ENCODE measurements at places on chromosomes 2 and 18.

GRCh38 chr2:238313289-238313990, 6.9 kb upstream of the TRAF3IP1 start:
- DNase-seq: no peak

DNA sequence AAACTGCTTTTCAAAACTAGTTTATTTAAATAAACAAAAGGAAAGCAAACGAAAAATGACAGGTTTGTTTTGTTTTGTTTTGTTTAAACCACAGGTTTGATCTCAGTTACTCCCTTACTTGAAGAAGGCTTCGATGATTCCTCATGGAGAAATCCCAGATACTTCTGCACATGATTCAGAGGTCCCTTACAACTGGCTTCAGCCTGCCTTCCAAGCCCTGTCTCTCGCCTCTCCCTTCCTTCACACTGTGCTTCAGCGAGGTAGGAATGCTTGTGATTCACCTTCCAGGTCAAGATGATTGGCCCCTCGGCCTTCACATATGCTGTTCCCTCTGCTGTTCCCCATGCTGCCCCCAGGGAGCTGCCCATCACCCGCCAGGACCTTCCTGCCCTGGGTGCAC, 104.1 kb upstream of the ITGA6 start:
- DNase-seq: no peak

GRCh38 chr2:236548179-236548921, 21.3 kb upstream of the ACKR3 start:
- DNase-seq: no peak

GRCh38 chr2:120741571-120742561, 6.2 kb downstream of the GLI2 start:
- no peak for DNase-seq

GRCh38 chr2:82289446-82289845, 1984.9 kb upstream of the LRRTM1 start:
- no peak for DNase-seq

DNA sequence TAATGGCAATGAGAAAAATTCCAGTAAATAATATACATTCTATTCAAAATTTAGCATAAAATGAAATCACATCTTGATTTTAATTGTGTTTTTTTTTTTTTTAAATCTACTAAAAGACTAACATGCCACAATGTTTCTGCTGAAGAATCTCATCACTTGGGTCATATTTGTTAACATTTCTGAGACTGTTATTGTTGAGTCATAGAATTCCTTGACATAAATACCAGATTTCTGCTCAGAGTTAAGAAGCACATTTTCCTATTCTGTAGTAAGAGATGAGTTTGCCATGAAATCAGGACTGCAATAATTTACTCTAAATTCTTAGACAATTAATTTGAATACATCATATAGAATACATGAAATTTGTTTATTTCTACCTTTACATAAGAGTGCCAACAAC, 154.9 kb upstream of the KYNU start:
- no peak for DNase-seq

DNA sequence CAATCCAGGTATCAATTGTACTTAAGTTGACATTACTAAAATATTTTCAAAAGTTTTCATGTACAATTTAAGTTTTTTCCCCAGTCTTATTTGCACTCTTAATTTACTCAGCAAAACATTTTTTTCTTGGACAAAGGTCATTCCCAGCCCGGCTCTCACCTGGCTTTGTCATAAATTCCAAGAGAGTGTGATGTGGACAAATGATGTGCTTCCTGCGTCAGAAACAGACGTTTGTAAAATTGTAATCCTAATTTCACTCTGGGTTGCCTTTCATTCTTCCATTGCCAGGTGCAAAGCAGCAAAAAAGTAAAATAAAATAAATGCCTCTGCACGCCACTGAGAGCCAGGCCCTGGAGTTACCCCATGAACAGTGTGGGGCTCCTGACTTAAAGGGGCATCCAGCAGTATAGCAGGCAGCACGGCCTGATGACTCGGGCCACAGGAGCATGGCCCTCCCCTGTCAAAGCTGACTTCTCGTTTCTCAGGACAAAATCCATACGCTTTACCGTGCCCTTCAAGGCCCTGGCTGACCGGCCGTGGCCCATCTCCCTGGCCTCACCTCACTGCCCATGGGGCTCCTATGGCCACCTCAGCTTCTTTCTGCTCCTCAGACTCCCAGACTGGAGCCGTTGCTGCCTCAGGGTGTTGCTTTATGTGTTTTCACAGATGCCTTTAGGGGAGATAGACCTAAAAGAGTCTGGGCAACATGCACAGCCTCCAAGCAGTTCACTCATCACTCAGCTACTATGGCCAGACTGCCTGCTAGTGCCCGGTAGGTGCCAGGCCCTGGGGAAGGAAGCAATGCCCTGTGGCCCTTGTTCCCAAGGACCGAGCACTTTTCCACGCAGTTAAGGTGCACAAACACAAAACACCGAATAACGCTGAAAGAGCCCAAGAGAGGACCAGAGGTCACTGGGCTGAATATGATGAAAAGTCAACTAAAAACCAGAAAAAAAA, 7.6 kb upstream of the TMEM185B start:
- DNase-seq: no peak

Measured in frontal cortex (tissue), 4 donors.